ENCODE measurements at places on chromosomes 2 and 18. TPM values are rescaled to one million over a fixed set of nuclear protein-coding genes. Genes with fewer than 3 reads are reported as not detected.

Gene LHCGR
- total RNA-seq, result 8.3 TPM

Gene IL18RAP
- total RNA-seq, result 0.33 TPM

Gene NMS
- not detected for total RNA-seq

Gene MC5R
- total RNA-seq, result 0.33 TPM

Gene PTPN4
- total RNA-seq, result 129 TPM

Gene ANO7
- total RNA-seq, result 1.4 TPM

Gene TRIM54
- 4.7 TPM for total RNA-seq

Gene TNFRSF11A
- 3.9 TPM for total RNA-seq

Gene PSD4
- total RNA-seq, result 20.5 TPM

Gene ZNF638
- 447 TPM for total RNA-seq

Gene BCL11A
- 29.0 TPM for total RNA-seq

Gene CDKL4
- 4.1 TPM for total RNA-seq

Gene CTAGE1
- total RNA-seq, result not detected

Gene PLB1
- 4.1 TPM for total RNA-seq

Gene CCL20
- total RNA-seq, result not detected

Gene IGFBP5
- 508 TPM for total RNA-seq

Gene ITGB6
- 12.7 TPM for total RNA-seq

Gene STAT4
- total RNA-seq, result 5.8 TPM

Gene ONECUT2
- 10.5 TPM for total RNA-seq

Gene SKA1
- total RNA-seq, result 2.5 TPM

Gene SERPINB2
- 2.0 TPM for total RNA-seq

Gene GPR75
- total RNA-seq, result 4.2 TPM

Gene PSTPIP2
- total RNA-seq, result 18.3 TPM

Gene RNF125
- total RNA-seq, result 4.1 TPM

Gene VSNL1
- total RNA-seq, result 12.9 TPM

Gene ANKRD29
- total RNA-seq, result 6.7 TPM

Gene VWA3B
- not detected for total RNA-seq

Gene ADCY3
- total RNA-seq, result 28.5 TPM

Gene SCN9A
- total RNA-seq, result 20.1 TPM

Gene VWC2L
- total RNA-seq, result 11.5 TPM

Gene SPP2
- not detected for total RNA-seq

Gene CRYGD
- 823 TPM for total RNA-seq

Gene FSHR
- total RNA-seq, result not detected

Gene REG1B
- total RNA-seq, result not detected

Gene IL36RN
- 0.22 TPM for total RNA-seq

Gene TEX261
- 94.7 TPM for total RNA-seq

Gene POTEC
- total RNA-seq, result not detected

Gene PDE1A
- total RNA-seq, result 12.4 TPM

Gene SERPINB11
- 0.93 TPM for total RNA-seq

Gene TUBA4B
- total RNA-seq, result not detected

Gene CREG2
- 2.8 TPM for total RNA-seq

Gene SLC9A4
- 0.55 TPM for total RNA-seq

Measured in camera-type eye (tissue), 1 donor.